Kidney epithelial cell (primary cell): ENCODE measurements at places on chromosomes 6 and 20.

DNA sequence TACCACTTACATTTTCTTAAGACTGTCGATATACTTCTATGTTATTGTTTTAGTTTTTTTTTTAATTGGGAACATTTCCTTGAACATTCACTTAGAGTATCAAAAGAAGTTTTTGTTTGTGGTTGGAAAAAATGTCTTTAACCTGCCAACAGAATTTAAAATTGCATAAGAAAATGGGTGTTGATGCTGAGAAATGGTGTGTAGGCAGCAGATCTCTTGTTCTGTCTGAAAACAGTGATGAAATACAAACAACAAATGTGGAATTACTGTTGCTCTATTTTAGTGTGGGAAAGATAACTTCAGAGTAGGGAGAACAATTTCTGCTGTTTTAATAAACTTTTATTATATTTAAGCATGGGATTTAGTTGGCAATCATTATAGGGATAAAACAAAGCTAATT, 293.5 kb downstream of the CDKAL1 start:
- no peak for DNase-seq

DNA sequence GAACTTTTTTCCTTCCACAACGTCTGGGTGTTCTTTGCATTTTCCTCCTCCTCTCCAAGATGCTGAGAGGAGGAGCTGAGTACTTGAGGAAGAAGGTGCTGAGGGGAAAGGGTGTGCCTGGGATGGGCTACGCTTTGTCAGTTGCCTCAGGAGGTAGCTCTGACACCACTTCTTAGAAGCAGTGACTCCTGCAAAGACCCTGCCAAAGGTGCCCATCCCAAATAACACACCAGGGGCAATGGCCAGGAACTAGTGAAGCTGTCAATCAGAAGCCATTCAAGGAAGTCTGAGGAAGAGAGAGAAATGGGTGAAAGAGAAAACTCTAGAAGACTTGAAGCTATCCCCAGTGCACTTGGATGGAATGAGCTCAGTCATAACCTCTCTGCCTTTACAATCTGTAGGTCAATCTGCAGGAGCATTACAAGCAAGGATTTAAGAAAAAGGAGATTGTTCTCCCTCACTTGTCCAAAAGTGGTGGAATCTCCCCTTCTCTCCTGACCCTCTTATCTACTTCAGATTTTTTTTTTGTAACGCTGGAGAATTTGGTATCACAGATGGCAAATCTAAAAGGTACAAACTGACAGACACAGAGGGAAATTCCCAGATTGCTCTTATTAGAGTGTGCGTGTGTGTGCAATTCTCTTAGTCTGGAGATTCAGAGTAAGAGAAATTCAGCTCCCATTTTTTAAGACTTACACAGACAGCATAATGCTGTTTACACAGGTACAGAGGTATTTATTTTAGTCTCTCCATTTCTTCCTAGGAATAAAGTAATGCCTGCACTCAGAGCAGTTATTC, 242.6 kb downstream of the GMPR start:
- no peak for DNase-seq

DNA sequence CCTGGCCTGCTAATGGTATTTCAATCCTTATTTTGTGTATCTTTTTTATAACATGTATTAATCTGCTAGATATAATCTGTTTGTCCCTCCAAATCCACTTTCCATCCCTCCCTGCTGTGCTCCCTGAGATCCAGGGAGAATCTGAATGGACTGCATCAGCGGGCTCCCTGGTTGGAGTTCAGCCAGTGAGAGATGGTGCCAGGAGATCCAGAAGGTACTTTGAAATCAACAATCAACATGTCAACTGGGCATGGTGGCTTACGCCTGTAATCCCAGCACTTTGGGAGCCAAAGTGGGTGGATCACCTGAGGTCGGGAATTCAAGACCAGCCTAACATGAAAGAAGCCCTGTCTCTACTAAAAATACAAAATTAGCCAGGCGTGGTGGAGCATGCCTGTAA, 4.4 kb downstream of the ATF6B start:
- DNase-seq: no peak

- no peak for DNase-seq
These were observed 78.7 kb downstream of the GMDS start for GRCh38 chr6:2166717-2167116.

- DNase-seq: no peak
These were observed 547.6 kb downstream of the TBC1D32 start for GRCh38 chr6:120786682-120787081.

DNA sequence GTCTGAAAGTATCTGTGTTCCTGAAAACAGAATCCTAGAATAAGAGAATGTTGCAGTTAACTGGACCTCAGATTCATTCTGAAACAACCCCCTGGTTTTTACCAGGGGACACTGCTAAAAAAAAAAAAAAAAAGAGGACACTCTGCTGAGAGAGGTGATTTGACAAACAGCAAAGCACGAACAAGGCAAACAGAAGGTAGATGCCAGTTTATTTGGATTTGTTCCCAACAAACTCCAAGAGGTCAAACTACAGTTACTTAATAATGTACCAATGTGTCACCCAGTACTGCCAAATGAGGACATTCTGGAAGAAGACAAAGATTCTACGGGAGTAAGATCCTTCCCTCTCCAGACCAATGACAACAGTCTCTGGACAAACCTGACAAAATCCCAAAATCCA, 40.6 kb upstream of the SLC22A16 start:
- no peak for DNase-seq

DNA sequence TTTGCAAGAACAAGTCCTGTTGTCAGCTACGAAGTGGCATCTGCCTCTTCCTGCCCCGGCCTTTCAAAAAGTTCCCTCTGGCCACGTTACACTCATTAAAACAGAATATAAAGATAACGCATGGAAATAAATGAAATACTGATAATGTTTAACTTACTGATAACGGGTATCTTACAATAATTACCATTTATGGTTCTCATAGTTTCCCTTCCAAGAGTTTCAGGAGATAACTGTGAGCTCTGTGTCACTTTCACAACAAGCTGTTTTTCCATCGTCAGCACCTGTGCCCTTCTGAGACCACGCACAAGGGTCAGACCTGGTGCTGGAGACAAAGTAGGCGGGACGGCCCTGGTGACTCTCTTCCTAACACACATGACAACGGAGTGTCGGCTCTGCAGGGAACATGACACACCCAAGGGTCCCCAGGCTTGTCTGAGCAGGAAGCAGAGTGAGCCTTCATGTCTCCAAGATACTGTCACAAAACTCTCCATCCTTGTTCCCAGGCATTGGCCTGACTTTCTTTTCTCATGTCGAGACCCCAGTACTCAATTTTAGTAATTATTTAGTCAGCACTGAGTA, 86.2 kb upstream of the THBS2 start:
- DNase-seq: no peak

DNA sequence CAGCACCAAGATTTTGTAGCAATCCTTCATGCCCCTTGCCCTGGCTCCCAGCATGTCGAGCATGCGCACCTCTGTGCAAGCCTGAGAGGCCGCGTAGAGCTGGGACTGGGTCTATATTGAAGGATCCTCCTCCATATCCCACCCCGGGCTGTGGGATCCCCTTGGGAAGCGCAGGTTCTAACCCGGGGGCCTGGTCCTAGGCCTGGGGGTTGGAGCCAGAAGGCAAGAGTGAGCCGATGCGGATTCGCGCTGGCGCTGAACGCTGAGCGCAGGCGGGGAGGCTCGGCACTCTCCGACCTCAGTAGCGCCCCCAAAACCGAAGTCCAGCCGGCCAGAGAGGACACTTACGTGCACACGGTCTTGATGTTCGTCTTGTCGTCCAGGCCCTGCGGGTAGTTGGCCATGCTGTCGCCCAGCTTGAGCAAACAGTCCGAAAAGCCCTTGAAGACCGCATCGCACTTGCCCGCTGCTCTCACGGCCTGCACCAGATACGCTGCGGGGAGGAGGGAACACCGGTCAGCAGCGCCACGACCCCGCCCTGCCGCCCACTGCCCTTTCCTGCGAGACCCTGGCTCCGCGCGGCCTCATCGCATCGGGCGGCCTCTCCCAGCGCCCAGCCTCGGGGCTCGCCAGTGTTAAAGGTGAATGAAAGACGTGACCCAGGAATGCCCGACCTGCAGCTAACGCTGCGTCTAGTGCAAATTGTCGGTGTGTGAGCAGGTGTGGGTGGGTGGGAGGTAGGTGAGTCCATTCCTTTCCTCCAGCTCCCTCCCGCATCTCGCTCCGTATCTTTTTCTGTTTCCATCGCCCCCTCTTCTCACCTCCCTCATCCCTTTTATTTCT, 4.5 kb downstream of the NRN1 start:
- DNase-seq: no peak
